Pulmonary artery endothelial cell (primary cell): ENCODE measurements at places on chromosomes 3 and 15. TPM values are rescaled to one million over a fixed set of nuclear protein-coding genes. Genes with fewer than 3 reads are reported as not detected.

FANCD2OS gene
- total RNA-seq: not detected in 2 replicates

GOLGA8J gene
- 0.11 TPM in 1 of 2 replicates, not detected in the other for total RNA-seq

- DNase-seq: no peak
Measured at GRCh38 chr3:178507507-178508442, 28.5 kb upstream of the KCNMB2 start.

KIF15 gene
- total RNA-seq: 11.5 and 19.8 TPM in 2 replicates

MST1R gene
- 0.99 and 1.0 TPM in 2 replicates for total RNA-seq

GRCh38 chr15:49678655-49679054 is 57.8 kb downstream of the DTWD1 start:
- no peak for DNase-seq
